ENCODE measurements at places on chromosomes 4 and X. TPM values are rescaled to one million over a fixed set of nuclear protein-coding genes. Genes with fewer than 3 reads are reported as not detected.

Gene SLITRK4
- polyA plus RNA-seq, result 17.6 TPM

Gene ASB9
- 15.4 TPM for polyA plus RNA-seq

GRCh38 chr4:112287258-112287989, 1.7 kb upstream of the TIFA start:
- no peak for DNase-seq

- DNase-seq, result no peak
Measured at GRCh38 chr4:184514121-184514988, 40.0 kb upstream of the IRF2 start.

DNA sequence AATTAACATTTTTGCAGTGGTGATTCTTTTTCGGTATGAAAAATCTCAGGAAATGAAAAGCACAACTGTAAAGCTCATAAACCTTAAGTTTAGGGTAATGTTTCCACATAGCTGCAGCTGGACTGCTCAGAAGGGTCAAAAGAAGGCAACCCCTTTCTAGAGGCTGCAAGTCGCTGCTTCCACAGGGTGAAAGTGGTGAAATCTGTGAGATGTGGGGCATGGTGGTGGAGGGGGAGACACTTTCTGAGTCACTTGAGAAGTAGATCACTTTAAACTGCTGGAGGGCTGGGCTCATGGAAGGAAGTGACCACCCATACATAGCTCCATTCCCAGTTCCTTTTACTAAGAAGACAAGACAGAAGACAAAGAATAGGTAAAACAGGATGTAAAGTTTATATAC, 8.7 kb downstream of the SFRP2 start:
- DNase-seq, result no peak

DNA sequence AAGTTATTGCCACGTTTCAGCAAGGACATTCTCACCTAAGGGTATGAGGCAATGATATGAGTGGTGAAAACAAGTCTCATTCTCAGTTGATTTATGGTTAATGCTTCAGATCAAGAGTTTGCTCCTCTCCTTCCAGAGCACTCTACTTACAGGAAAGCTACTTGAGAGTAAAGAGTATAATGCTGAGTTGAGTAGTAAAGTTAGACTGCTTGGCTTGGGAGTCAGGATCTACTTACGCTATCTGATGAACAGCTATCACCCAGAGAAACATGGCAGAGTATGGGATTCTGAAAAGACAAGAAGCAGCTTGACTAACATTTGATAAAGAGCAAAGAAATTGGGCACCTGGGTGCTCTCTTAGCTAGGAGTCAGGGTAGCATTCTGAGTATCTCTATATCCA, 211.8 kb downstream of the GLUD2 start:
- DNase-seq, result no peak

- DNase-seq, result no peak
Measured at GRCh38 chr4:140963883-140964282, 169.4 kb downstream of the RNF150 start.

DNA sequence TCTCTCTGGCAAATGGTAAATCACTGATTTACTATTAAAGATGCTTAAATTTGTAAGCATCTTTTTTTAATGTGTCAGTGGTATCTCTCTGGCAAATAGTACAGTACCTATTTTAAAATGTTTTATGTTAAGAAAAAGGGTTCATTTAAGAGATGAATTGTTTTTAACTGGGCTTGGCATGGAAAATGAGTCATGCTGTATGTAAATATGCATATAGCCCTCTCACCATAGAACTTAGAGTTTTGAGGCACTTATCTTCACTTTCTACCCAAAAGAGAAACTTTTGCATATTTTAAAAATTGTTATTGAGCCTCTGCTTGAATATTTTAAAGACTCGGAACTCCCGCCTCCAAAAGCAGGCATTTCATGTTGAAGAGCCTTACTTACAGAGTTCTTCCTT, 37.9 kb downstream of the KLHL34 start:
- DNase-seq, result no peak

DNA sequence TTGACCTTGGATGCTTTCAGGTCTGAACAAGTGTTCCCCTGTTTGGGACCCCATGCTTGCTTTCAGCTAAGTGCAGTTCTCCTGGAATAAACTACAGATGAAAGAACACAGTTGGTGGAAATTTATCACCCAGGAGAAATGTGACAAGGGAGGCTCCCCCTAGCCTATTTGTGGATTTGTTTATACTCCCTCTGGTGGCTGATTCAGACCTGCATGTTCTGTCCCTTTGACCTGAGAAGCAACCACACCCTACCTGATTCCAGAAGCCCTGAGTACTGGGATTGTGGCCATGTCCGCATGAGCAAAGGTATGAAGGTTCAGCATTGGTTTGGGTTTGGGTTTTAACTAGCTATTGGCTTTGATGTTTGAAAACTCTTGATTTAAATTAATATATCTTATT, 440.9 kb downstream of the MID1IP1 start:
- peak; percentile 54 for DNase-seq

DNA sequence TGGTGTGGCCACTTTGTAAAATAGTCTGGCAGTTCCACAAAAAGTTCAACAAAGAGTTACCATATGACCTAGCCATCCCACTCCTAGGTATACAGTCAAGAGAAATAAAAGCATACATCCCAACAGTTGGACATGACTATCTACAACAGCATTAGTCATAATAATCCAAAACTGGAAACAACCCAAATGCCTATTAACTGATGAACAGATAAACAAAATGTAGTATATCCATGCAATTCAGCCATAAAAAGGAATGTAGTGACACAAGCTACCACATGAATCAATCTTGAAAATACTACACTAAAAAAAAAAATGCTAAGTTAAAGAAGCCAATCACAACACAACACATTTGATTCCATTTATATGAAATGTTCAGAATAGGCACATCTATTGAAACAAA, 16.1 kb downstream of the MED14 start:
- no peak for DNase-seq

- DNase-seq, result no peak
Measured at GRCh38 chr4:153577053-153577452, 107.0 kb upstream of the TLR2 start.
